ENCODE measurements at places on chromosomes 16 and 17. TPM values are rescaled to one million over a fixed set of nuclear protein-coding genes. Genes with fewer than 3 reads are reported as not detected.
A peak's percentile ranks its signal among the peaks of the same experiment; 100 is the strongest.

GRCh38 chr17:79695797-79696609, 34.7 kb upstream of the ENPP7 start:
- no peaks in the 10 kb centered on the region for H3K4me1 ChIP-seq
- H3K27ac ChIP-seq: no peak overlapping the region
- peaks cover 19% of the 10 kb centered on the region for H3K27me3 ChIP-seq
- peak; percentile 79 for DNase-seq

GRCh38 chr16:29925781-29926710, at the start of gene KCTD13:
TSS of gene KCTD13 (minus strand) at chr16:29926226. CDS start at chr16:29926033, 193 bp downstream.
- peak within 1 kb of the TSS; percentile 95 for H3K4me3 ChIP-seq
- peaks cover 16% of the 10 kb centered on the region for H3K36me3 ChIP-seq
- H3K27me3 ChIP-seq: no peaks in the 10 kb centered on the region
- DNase-seq: peak; percentile 99
- H3K27ac ChIP-seq: peak within 1 kb of the TSS; percentile 84
- H3K4me1 ChIP-seq: peaks cover 17% of the 10 kb centered on the region

Gene BHLHA9
- total RNA-seq: not detected

GRCh38 chr17:17836818-17837379, at the start of gene SREBF1:
TSS of gene SREBF1 (minus strand) at chr17:17836986. CDS start at chr17:17836817, 169 bp downstream.
- H3K27ac ChIP-seq: peak within 1 kb of the TSS; percentile 95
- peak; percentile 96 for DNase-seq
- no peaks in the 10 kb centered on the region for H3K36me3 ChIP-seq
- peaks cover 51% of the 10 kb centered on the region for H3K4me1 ChIP-seq
- H3K27me3 ChIP-seq: no peaks in the 10 kb centered on the region
- peak within 1 kb of the TSS; percentile 84 for H3K4me3 ChIP-seq

DNA sequence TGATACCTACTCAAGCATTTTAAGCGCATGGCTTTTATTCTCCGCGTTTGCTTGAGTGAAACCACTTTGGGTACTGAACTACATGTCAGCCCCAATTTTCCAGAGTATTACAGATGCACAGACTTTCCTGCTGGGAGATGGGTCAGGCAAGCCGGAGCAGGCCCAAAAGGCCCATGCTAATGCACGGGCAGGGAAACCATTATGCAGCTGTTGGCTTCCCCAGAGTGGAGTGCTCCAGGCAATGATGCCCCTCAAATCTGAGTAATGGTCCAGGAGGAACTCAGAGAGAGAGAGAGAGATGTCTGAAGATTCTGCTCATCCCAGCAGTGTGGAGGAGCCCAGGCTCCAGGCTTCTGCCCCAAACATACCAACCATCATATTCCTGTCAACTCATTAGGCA, 80.2 kb downstream of the CDH11 start:
- no peaks in the 10 kb centered on the region for H3K27me3 ChIP-seq
- H3K4me1 ChIP-seq: peaks cover 25% of the 10 kb centered on the region
- no peak overlapping the region for H3K4me3 ChIP-seq
- H3K36me3 ChIP-seq: peaks cover 62% of the 10 kb centered on the region

Gene DNAH17
- under 0.01 TPM for total RNA-seq

DNA sequence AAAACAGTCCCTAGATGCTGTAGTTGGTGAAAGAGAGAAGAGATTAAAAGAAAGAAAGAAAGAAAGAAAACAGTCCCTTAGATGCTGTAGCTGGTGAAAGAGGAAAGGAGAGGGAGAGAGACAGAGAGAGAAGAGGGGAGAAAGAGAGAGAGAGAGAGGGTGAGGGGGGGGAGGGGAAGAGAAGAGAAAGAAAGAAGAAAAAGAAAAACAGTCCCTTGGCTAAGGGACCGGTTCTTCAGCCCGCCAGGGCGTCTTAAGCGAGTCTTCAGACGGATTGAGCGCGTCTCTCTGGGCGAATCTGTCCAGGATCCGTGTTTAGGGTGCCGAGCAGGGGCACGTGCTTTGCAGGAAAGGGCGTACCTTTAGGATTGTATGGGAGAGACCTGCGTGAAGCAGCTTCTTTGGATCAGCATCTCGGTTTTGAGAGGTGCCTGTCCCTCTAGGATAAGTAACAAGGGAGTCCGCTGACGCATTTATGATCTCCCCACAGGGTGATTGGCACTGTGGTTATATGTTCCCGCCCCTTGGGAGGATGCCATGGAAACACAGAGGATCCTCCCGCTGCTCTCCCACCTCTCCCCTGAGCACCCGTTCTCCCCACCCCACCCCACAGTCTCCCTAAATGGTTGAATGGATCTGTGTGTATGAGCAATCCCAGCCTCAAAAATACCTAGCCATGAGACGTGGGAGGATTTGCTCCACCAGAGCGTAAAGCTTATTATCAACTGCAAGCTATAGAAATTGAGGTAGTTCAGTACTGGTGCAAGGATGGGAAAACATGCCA, 16.7 kb downstream of the GNGT2 start:
- H3K4me3 ChIP-seq: peak overlapping the region; percentile 86
- no peaks in the 10 kb centered on the region for H3K27me3 ChIP-seq
- H3K36me3 ChIP-seq: no peaks in the 10 kb centered on the region
- H3K27ac ChIP-seq: peak overlapping the region; percentile 78
- peaks cover 19% of the 10 kb centered on the region for H3K4me1 ChIP-seq

DNA sequence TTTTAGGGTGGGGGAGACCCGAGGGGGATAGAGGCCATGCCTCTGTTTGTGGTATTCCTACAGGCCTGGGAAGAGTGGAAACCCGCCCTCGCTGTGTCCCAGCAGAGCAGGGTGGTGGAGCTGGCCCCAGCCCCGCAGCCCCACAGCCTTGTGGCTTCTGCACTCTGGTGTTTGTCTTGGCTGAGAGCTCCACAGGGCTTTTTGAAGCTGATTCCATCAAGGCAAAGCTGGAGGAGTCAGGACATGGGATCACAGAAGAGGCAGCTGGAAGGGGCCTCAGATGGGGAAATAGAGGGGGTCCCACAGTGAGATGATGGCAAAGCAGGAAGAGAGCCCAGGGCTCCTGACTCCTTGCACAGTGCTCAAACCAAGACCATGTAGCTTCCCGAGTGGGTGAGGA, 5.0 kb upstream of the WFIKKN2 start:
- no peaks in the 10 kb centered on the region for H3K27me3 ChIP-seq
- no peak overlapping the region for H3K4me3 ChIP-seq
- no peaks in the 10 kb centered on the region for H3K36me3 ChIP-seq
- DNase-seq: peak; percentile 76
